ENCODE measurements at places on chromosomes 2 and 18.

GRCh38 chr2:219253753-219254589 is at the start of gene TUBA4A:
TSS of gene TUBA4A (minus strand) at chr2:219253918. CDS start at chr2:219253858, 60 bp downstream.
- peak; percentile 92 for DNase-seq

GRCh38 chr18:58769321-58769720 is 95.4 kb upstream of the ZNF532 start:
- DNase-seq: no peak

DNA sequence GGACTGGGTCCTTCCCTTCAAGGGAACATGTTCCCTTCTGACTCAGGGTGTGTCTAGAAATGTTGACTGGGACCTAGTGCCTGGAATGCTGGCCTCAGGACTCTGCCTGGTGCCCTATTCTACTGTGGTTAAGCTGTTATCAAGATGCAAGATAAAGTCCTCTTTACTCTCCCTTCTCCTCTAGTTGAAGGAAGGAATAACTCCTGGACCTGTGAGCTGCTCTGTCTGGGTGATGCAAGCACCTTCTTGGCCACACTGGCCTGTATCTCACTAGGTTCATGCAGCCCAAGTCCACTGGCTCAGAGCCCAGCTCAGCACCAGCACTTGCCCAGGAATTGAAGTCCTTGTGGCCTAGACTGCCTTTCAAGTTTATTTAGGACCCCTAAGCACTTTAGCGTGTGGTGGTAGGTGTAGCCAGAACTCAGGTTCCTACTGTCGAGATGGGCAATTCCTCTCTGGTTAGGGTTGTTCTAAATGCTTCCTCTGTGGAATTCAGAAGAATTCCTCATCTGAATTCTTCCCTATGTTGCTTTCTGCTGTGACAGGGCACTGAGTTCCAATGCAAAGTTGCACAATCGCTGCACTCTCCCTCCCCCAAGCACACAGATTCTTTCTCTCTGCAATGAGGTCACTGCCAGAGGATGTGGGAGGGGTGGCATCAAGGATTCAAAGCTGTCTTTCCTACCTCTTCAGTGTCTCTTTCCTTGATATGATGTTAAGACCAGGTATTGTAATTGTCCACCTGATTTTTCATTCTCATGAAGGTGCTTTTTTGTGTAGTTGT is 54.7 kb downstream of the VWC2L start:
- no peak for DNase-seq

DNA sequence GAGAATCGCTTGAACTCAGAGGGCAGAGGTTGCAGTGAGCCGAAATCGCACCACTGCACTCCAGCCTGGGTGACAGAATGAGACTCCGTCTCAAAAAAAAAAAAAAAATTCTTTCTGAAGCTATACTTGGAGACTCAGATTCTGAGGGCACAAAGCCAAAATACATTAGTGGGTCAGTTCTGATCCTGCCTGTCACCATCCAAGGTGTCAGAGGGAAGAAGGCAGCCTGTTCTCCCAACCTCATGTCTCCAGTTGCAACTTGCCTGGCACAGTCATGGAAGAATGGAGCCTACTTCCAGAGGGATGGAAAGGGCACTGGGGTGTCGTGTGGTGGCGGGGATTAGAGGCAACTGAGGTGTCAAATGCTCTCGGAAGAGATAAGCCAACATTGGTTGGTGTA is 104.8 kb upstream of the GATA6 start:
- DNase-seq: no peak

GRCh38 chr2:229313591-229313990 is 42.5 kb upstream of the PID1 start:
- no peak for DNase-seq

DNA sequence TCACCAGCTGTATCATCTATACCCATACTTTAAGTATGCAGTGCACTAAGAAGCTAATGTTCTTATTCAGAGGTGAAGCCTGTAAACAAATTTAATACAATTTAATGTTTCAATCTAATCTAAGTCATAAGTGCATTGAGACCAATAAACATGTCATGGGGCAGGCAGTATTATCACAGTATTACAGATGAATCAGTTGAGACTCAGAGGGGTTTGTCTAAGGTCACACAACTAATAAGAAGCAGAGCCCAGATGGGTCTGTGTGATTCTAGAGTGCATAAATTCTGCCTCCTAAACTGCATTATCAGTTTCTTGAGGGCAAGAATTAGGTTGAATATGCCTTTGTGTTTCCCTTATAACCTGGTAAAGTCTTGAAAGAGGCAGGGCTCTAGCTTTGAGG is 140.9 kb upstream of the RNF152 start:
- DNase-seq: no peak

DNA sequence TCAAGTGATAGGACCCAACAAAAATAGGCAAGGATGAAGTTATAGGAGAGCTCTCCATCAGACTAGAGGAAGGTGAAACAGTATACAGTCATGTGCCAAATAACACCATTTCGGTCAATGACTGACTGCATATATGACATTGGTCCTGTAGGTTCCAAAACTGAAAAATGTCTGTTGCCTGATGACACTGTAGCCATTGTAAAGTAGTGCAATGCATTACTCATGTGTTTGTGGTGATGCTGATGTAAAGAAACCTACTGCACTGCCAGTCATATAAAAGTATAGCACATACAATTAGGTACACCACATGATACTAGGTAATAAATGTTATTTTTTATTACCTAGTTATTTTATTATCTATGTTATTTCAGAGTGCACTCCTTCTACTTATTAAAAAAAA is 147.9 kb downstream of the GREB1L start:
- DNase-seq: no peak

GRCh38 chr18:59101830-59102414 is 37.8 kb upstream of the SEC11C start:
- DNase-seq: no peak

GRCh38 chr18:42425025-42425424 is 470.0 kb downstream of the PIK3C3 start:
- DNase-seq: no peak

GRCh38 chr2:9778012-9778411 is 65.3 kb upstream of the TAF1B start:
- DNase-seq: no peak

GRCh38 chr2:239026711-239027361 is 179.0 kb downstream of the TWIST2 start:
- DNase-seq: no peak

DNA sequence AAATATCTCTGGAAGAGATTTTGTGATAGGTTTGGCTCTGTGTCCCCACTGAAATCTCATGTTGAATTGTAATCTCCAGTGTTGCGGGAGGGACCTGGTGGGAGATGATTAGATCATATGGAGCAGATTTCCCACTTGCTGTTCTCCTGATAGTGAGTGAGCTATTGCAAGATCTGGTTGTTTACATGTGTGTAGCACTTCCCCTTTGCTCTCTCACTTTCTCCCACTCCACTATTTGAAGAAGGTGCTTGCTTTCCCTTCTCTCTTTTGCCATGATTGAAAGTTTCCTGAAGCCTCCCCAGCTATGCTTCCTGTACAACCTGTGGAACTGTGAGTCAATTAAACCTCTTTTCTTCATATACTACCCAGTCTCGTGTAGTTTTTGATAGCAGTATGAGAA is 97.0 kb upstream of the FN1 start:
- no peak for DNase-seq

GRCh38 chr2:199457147-199458008 is at the start of gene SATB2:
TSS of gene SATB2 (minus strand) at chr2:199457939. CDS start at chr2:199456037, 1,902 bp downstream.
- peak; percentile 21 for DNase-seq

DNA sequence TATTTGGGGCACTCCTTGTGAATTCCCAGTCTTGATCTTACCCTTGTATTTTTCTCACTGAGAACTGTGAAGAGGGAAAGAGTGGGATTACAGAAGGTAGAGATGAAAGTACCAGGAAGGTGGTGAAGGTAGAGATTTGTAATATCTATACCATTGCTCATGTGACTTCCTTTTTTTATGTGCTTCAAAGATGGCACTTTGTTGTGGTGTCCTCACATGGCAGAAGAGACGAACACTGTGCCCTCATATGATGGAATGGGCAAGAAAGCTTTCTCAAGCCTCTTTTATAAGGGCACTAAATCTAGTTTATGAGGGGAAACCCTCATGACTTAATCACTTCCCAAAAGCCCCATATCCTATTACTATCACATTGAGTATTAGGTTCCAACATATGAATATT is 28.9 kb upstream of the PPM1B start:
- no peak for DNase-seq

GRCh38 chr2:204693262-204693661 is 148.0 kb downstream of the PARD3B start:
- DNase-seq: no peak

Data from stimulated activated naive CD4-positive, alpha-beta T cell (primary cell).